ENCODE measurements at places on chromosomes 2 and 18.

DNA sequence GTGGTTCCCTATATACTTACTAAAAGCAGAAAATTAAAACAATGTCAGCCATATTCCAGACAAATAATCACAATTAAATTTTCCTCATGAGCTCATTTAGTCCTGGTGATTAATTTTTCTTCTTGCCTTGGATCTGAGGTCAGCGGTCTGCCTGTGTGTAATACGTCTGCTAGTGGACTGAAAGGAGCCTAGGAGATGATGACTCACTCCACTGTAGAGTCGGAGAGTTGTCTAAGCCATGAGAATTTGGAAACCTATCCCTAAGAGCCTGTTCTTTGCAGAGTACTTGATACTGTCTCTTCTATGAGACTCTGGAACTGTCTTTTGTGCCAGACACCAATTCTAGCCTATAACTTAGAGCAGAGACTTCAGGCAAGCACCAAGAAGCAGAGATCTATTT lies 94.2 kb upstream of the RAB27B start:
- DNase-seq: no peak

- DNase-seq: no peak
Observed at GRCh38 chr2:69716555-69717120, 25.3 kb upstream of the ANXA4 start.

GRCh38 chr2:78546843-78547242 lies 478.7 kb upstream of the REG3G start:
- DNase-seq: no peak

- no peak for DNase-seq
Observed at GRCh38 chr2:181949047-181949446, 36.6 kb upstream of the PPP1R1C start.
